GM23338 (cell line): ENCODE measurements at places on chromosomes 16 and 17.
A peak's percentile ranks its signal among the peaks of the same experiment; 100 is the strongest.

- no peak for DNase-seq
These were observed 67.0 kb downstream of the PLCG2 start for GRCh38 chr16:81846105-81846504.

- peak; percentile 33 for DNase-seq
These were observed 236.0 kb downstream of the MRTFB start for GRCh38 chr16:14307059-14307526.

DNA sequence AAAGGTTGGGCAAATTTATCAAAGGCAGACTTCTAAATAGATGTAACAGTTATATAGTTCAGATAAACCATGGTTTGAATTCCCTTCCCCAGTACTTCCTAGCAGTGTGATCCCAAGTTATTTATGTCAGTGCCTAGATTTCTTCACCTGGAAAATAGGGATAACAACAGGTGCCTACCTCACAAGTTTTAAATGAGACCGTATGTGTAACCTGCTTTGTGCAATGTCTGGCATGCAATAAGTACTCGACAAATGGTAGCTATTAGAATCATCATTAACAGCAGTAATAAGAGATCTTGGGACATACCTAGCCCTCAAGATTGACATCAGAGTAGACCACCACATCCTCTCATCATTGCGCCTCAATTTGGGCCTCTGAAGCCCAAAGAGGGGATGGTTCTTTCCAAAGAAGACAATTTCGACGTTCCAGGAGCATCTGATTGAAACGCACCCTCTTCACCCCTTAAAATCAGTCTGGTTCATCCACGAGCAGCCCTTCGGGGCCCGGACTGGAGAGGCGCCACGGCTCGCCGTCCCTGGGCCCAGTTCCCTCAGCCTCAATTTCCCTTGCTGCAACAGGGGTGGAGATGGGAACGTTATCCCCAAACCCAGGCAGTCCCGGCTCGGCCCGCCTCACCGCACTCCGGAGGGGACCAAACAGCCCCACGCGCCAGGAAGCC lies 541 bp downstream of the ACACA start:
- no peak for DNase-seq

DNA sequence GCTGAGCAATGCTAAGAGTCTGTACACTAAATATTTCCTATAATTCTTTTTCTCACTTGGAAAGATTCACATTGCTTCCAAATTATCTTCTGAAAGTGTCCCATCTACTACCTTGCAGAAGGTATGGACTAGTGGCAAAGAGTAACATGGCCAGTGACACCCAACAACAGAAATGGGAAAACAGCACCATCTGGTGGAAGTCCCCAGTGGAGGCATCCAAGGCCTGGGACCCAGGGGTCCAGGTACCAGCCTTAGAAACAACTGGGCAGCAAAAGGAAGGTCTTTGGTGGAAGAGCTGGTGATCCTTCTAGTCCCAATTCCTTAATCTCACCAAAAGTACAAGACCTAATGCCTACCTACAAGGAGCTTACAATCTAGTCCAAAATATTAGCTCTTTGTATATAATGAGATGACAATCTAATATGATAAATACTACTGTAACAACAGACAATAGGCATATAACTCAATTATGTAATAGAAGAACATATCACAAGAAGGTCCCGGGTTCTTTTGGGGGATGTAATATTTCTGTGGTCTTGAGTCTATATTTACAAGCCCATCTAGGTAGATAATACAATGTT lies 55.3 kb downstream of the SKAP1 start:
- DNase-seq = peak; percentile 85

DNA sequence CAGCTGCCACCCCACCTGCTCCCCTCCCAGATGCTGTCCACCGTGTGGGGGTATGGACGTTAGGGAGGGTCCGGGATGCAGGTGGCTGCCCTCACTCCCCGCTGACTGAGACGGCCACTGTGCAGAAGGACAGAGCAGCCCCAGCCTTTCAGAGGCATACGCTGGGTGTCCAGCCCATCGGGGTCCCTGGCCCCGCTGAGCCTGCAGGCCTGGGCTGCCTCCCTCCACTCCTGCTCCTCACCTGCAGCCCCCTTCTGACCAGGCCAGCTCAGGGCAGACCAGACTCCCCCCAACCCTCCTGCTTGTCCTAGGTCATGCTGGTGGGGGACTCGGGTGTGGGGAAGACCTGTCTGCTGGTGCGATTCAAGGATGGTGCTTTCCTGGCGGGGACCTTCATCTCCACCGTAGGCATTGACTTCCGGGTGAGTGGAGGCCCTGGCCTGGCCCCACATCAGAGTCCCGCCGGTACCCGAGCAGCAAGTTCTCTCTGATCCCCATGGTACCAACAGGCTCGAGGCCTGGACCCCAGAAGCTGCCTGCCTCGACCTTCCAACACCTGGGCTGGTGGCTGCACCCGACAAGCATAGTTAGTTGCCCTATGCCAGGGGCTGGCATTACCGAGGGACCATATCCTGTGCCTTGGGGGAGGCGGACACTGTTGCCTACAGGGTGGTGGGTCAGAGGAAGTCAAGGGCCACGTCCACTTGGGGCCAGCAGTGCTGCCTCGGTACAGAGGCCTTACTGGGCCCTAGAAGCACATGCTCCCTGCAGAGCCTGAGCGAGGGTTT lies 1.4 kb downstream of the RAB26 start:
- peak; percentile 53 for DNase-seq

- DNase-seq = no peak
These were observed 51.4 kb downstream of the TBC1D16 start for GRCh38 chr17:79984045-79984840.

GRCh38 chr16:47431960-47432359 lies 28.9 kb downstream of the ITFG1 start:
- DNase-seq = no peak

- DNase-seq = no peak
These were observed 104.3 kb upstream of the NUDT7 start for GRCh38 chr16:77617996-77618395.

- DNase-seq = peak; percentile 82
These were observed 1.1 kb downstream of the CHTF8 start for GRCh38 chr16:69131167-69131838.

- no peak for DNase-seq
These were observed 20.1 kb downstream of the IRX3 start for GRCh38 chr16:54266363-54266955.

- no peak for DNase-seq
These were observed 152.9 kb upstream of the MYOCD start for GRCh38 chr17:12512694-12513355.

GRCh38 chr17:43576563-43577229 lies 30.6 kb upstream of the ETV4 start:
- peak; percentile 93 for DNase-seq

- DNase-seq = peak; percentile 22
These were observed 35.2 kb upstream of the KIFC3 start for GRCh38 chr16:57837305-57838125.

- DNase-seq = no peak
These were observed 19.0 kb downstream of the CBFA2T3 start for GRCh38 chr16:88957887-88958577.

DNA sequence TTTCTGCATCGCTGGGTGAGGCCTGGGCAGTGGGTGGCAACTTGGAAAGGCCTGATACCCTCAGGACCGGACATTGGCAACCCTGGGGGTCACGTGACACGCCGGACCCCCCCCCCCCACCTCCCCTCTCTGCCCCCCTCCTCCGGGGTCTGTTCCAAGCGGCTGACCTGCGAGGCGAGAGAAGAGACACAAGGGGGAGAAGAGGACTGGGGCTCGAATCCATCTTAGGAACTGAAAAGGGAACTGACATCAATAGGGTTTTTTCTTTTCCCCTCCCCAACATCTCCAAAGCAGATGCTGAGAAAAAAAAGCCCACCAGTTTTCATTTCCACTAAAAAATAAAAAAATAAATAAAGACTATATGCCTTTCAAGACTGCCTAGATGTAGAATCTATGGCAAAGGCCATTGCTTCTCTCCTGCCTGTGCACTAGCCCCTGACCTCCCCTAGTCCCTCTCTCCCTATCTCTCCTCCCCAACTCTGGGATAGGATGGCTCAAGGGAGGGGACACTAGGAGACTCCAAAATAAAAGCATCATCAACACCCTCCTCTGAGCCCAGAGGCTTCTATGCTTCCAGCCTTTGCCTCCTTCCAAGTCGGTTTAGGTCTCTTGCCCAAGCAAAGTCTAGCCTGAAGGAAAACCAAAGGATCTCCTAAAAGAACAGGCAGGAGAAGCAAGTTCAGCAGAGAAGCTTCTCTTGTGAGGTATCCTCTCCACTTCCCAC lies 7.7 kb upstream of the HOXB2 start:
- peak; percentile 48 for DNase-seq

- no peak for DNase-seq
These were observed 125.5 kb downstream of the HS3ST4 start for GRCh38 chr16:25817295-25817694.

GRCh38 chr17:9209781-9210370 lies 188.6 kb downstream of the NTN1 start:
- DNase-seq = no peak

DNA sequence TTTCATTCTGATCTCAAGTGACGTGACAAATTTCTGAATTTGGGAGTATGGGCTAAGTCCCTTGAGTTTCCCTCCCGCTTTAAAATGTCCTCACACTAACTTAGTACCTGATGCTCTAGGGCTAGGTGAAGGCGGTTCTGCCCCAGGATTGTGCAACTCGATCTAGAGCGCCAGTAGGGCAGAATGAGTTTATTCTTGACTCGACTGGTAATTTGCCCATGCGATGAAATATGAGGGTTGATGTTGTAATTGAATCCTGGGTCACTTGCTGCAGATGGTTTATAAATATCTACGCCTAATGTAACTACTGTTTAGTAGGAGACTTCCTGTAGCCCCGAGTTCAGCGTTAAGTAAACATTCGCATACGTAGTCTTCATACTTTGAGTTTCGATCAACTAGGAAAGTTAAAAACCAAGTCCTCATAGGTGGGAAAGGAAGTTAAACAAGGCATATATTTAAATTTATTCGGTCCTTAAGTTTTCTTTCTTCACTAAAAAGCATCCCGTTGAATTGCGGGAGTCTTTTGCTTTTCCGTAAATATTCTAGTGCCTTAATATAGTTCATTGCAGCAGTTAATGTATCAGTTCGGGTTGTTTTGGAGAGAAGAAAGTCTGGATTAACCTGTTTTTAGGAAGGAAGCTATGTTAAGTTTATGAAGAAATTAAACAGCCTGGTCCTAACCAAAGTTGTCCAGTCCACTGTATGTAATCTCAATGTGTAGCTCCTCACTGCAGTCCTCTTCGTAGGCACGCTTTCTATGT lies 1.6 kb downstream of the CTCF start:
- DNase-seq = peak; percentile 48

- no peak for DNase-seq
These were observed 136.9 kb downstream of the BANP start for GRCh38 chr16:88088161-88088581.

- peak; percentile 39 for DNase-seq
These were observed 3.6 kb upstream of the TBX2 start for GRCh38 chr17:61395983-61396585.

GRCh38 chr16:85363881-85364280 lies 249.2 kb upstream of the GSE1 start:
- no peak for DNase-seq

- no peak for DNase-seq
These were observed 235.1 kb downstream of the ZNF423 start for GRCh38 chr16:49620869-49621240.

DNA sequence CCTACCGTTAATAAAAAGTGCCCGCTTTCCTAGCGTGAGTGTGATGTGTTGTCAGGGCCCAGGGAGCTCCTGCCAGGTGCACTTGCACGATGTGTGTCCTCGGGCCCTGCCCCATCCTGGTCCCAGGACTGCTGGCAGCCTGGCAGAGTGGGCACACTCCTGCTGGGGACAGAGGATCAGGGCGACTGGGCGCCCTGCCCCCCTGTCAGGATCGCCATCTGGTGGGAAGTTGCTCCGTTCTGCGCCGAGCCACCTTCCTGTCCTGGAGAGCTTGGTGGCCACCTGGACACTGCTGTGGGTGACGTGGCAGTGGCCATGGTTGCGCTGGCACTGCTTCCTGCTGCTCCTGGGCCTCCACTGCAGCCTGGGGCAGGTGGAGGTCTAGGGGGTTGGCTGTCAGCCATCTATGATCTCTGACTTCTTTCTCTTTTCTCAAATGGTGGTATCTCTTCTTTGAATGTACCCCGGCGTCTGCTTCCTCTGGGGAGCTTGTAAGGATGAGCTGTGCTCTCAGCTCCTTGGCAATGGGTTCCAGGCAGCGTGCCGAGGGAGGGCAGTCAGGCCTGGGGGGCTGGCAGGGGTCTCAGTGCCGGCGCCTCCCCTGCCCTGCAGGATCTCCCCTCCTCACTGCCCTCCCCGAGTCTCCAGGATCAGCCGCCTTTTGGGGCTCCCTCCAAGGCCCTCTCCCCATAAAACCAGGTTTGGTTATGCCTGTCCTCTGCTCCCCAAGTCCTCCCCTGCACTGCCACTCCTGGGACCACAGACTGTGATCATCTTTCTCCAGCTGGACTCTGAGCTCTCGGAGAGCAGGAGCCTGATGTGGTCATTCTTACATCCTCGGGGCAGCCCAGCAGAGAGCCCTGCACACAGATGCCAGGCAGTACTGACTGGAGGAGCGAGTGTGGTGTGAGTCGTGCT lies 76.9 kb downstream of the AMFR start:
- no peak for DNase-seq

- peak; percentile 52 for DNase-seq
These were observed at the start of gene PYY for GRCh38 chr17:43953746-43954145. Gene PYY (minus strand): TSS chr17:43953940. CDS start chr17:43953483, 457 bp downstream.

GRCh38 chr17:76382803-76383545 lies 1.4 kb upstream of the SPHK1 start:
- DNase-seq = peak; percentile 87

DNA sequence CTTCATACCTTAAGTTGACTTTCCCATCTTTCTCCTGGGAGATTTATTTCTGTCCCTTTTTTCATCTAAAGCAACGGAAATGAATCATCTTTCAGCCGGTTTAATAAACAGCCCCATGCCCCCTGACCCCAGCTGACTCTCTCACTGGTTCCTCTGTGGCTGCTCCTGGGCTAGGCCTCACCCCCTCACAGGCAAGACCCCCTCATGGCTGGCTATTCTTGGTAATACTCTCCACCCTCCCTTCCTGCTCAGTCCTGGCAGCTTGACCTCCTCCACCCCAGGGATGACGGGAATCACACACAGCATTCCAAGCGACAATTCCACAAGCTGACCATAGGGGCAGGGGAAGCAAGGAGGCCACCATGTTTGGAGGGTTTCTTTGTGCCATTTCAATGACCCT lies 1.5 kb upstream of the ADAP2 start:
- peak; percentile 67 for DNase-seq

- no peak for DNase-seq
These were observed 6.3 kb downstream of the CMIP start for GRCh38 chr16:81450783-81451491.

DNA sequence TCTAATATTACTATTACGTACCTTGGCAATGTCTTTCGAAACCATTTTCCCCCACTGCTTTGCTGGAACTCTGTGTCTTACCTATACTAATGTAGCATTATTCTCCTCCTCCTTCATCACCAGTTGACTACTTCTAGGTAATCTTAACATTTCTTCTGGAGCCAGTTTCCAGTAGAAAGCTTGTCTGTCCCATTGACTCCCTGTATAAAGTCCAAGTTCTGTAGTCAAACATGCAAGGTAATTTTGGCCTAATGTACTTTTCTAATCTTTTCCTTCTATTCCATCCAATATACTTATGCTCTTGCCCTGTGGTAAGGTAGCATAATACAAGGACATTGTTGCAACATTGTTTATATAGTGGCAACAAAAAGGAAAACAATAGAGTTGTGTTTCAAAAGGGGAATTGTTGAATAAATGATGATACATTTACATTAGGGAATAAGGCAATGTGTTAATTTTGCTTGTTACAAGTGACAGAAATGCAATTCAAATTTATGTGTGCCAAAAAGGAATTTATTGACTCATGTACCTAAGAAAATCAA lies 27.9 kb downstream of the OMG start:
- no peak for DNase-seq

GRCh38 chr17:73478768-73479424 lies 165.3 kb downstream of the SDK2 start:
- peak; percentile 66 for DNase-seq
